Aorta (tissue), 5 donors: ENCODE measurements at places on chromosomes 2 and 18. TPM values are rescaled to one million over a fixed set of nuclear protein-coding genes. Genes with fewer than 3 reads are reported as not detected.
A peak's percentile ranks its signal among the peaks of the same experiment; 100 is the strongest.

DNA sequence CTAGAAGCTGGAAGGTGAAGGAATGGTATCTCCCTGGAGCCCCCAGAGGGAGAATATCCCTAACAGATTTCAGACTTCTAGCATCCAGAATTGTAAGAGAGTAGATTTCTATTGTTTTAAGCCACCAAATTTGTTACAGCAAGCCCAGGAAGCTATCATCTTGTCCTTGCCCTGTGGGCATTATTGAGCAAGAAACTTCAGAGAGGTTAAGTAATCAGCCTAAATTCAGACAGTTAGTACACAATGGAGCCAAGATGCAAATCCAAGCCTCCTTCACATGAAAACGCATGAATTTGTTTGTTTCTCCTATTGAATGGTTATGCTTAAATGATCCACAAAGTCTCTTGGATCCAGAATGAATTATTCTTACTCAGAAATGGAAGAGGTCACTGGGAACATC, 55.2 kb upstream of the TRIB2 start:
- no peak for DNase-seq

GRCh38 chr2:120148669-120149068, 74.5 kb downstream of the TMEM185B start:
- DNase-seq, result no peak

WDR43 gene
- 53.1 TPM for total RNA-seq

GRCh38 chr2:240585101-240585500, 1.4 kb upstream of the CAPN10 start:
- DNase-seq, result no peak

DNA sequence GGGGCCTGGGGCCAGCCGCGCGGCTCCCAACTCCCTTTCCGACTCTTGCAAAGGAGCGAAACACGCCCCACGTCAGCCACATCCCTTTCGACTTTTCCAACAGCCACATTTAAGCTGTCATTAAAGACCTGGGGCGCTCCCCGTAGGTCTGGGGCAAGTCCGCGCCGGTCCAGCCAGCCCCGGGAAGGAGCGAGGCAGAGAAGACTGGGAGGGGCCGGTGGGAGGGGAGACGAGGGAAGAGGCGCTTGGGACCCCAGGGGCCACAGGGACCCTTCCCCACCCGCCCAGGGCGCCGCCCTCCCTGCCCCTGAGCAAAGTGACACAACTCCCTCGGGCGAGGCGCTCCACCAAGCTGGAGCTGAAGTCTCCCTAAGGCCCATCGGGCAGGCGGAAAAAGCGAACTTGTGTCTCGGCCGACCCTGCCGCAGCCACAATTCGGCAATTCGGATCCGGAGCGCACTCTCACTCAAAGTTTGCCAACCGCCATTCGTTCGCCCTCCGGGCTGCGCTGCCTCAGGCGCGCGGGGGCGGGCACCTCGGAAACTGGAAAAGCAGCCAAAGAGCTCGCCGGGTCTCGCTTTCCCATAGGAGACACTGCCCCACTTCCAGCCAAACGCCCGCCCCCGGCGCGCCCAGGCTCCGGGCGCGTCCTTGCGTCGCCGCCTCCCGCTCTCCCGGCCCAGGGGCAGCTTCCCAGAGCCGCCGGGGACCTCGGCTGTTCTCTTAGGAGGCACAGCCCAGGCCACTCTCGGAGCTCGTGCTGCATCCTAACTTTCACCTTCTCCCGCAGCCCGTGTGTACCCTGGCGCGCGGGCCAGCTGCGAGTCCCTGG, 1.1 kb upstream of the KCTD1 start:
- peak; percentile 79 for DNase-seq
